NCI-H748 treated with DMSO at 0.1 percent for 48 hours (cell line): ENCODE measurements at places on chromosomes 12 and 14.

- DNase-seq = peak; percentile 18
These were observed 762 bp downstream of the PPP2R5E start for GRCh38 chr14:63542231-63542999.

GRCh38 chr14:95185033-95185766 lies 27.9 kb upstream of the DICER1 start:
- no peak for DNase-seq

- DNase-seq = no peak
These were observed 2.9 kb downstream of the POLR3B start for GRCh38 chr12:106360400-106360994.

- DNase-seq = no peak
These were observed 539 bp upstream of the HMGA2 start for GRCh38 chr12:65823513-65824375.

GRCh38 chr12:62301080-62301798 lies 41.0 kb downstream of the USP15 start:
- no peak for DNase-seq

- no peak for DNase-seq
These were observed 21.3 kb upstream of the SERPINA6 start for GRCh38 chr14:94344389-94344788.

DNA sequence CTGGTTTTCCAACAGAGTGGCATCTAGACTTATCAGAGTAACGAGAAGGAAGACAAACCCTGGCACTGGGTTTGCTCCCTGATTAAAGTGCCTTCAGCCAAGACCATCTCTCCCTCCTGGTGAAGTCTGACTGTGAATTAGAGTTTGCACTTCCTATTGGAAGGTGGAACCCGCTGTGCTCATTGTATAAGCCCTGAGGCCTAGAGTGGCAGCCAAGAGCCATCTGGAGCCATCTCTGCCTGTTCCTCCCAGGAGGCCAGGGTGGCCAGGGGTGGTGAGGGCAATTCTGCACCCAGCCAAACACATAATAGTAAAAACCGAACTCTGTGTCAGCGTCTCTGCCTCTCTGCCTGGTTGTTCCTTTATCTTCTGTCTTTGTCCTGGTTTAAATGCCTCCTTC lies 25.0 kb downstream of the MFAP5 start:
- DNase-seq = no peak

DNA sequence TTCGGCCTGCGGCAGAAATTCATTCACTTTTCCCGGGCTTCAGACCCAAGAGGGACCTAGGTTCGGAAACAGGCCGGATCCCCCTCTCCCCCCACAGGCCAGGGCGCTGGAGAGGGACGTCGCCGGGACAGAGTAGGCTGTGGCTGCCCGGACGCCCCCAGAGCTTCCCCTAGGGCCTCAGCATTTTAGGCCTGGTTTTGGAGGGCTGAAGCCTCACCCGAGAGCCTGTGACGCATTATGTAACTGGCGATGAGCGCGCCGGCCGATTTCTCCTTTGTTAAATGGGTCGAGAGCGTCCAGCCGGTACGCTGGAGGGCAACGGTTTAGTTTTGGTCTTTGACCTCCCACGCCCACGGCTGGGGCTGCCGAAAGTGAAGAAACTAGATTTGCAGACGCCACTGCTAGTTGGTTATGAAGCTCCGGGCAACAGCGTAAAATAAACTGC lies 657 bp downstream of the PEBP1 start:
- no peak for DNase-seq

DNA sequence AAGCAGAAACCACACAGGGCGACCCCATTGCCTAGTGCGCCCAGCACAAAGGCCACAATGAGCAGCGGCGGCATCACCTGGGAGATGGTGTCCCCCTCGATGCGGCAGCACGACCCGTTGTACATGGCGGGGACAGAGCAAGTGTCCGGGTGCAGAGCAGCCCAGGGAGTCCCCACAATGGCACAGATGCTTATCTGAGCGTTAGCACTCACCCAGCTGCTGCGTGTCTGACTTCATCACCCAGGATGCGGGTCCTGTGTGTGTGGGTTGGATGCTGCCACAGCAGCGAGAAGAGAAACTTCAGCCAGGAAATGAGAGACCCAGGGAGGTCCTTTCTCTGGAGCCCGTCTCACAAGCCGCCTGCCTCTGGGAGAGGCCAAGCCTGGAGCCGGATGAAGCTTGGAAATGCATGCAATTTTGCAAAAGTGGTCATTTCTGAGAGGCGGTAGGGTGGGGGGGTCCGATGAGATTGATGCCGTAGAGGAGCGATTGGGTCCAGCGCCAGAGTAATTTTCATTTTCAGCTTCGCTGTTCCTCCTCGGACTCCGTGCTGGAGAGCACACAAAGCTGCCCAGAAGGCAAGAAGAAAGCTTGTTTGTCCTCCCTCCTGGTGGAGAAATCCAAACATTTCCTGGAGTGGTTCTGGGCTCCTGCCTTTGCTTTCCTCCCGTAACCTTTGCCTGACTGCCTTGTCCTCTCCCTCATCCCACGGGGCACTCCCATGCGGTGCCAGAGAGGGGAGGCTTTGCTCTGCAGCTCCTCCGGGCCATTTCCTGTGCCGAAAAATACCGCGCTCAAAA lies at the start of gene HCAR1:
HCAR1 (minus strand) TSS at position 630 of the 800 bp plus-strand sequence; CDS start at position 125, 505 bp downstream.
- DNase-seq = peak; percentile 2

DNA sequence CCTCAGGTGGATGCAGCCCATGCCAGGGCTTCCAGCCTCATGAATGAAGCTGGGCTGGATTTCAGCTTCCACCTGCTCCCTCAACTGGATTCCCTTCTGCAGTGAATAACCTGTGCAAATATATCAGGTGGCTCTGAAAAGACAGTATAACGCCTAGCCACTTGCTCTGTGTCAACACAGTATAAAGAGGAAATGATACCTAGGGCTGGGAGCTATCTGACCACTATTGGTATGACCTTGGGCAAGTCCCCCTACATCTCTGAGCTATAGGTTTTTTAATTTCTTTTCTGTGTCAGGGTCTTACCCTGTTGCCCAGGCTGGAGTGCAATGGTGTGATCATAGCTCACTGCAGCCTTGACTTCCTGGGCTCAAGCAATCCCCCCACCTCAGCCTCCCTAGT lies 19.8 kb downstream of the ISM2 start:
- no peak for DNase-seq

GRCh38 chr14:42710071-42710470 lies 1103.4 kb downstream of the LRFN5 start:
- DNase-seq = no peak

DNA sequence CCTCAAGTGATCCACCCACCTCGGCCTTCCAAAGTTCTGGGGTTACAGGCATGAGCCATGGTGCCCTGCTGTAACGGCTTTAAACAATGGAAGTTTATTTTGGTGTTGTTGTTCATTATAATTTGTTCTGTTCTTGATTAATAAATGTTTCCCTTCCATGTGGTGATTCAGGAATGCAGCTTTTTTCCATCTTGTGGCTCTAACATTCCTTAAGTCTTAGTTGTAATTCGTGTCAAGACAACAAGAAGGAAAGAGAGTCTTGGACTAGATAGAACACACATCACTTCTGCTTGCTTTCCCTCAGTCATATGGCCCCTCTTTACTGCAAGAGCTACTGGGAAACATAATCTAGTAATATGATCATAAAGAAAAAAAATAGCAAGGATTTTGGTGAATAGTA lies 211.6 kb downstream of the SLC6A15 start:
- no peak for DNase-seq

GRCh38 chr12:65419284-65420072 lies 141.0 kb downstream of the MSRB3 start:
- DNase-seq = no peak

DNA sequence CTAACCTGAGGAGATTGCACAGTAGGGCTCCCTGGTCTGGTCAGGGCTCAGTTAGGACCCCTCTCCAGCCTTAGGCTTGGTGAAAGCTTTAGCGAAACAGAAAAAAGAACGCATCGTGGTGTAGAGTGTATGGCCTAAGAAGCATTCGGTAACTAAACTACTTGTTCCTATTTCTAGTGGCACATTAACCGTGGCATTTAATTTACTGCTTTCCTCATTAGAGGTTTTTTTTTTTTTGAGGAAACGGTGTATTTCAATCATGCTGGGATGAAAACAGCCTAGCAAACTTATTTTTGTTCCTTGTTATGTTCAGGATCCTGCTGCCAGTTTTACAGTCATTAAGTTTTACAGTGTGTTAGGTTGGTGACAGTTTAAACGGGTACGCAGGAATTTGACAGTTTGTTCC lies 518 bp upstream of the OSBPL8 start:
- no peak for DNase-seq

DNA sequence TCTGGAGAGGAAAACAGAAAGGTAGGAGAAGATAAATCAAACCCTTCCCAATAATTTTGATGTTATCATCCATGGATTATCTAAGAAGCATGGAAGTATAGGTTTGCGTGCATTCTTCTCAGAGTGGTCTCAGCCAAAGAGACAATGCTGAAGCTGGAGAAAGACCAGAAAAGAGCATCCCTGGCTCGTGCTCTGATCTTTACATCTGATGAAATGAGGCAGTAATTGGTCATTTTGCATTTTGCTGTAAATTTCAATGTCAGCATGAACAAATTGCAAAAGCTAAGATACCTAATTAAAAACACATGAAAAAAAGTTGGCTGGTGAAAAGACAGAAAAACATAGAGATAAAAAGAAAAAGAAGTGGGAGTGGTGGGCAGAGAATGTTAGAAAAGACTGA lies 252.4 kb downstream of the ITPR2 start:
- no peak for DNase-seq

DNA sequence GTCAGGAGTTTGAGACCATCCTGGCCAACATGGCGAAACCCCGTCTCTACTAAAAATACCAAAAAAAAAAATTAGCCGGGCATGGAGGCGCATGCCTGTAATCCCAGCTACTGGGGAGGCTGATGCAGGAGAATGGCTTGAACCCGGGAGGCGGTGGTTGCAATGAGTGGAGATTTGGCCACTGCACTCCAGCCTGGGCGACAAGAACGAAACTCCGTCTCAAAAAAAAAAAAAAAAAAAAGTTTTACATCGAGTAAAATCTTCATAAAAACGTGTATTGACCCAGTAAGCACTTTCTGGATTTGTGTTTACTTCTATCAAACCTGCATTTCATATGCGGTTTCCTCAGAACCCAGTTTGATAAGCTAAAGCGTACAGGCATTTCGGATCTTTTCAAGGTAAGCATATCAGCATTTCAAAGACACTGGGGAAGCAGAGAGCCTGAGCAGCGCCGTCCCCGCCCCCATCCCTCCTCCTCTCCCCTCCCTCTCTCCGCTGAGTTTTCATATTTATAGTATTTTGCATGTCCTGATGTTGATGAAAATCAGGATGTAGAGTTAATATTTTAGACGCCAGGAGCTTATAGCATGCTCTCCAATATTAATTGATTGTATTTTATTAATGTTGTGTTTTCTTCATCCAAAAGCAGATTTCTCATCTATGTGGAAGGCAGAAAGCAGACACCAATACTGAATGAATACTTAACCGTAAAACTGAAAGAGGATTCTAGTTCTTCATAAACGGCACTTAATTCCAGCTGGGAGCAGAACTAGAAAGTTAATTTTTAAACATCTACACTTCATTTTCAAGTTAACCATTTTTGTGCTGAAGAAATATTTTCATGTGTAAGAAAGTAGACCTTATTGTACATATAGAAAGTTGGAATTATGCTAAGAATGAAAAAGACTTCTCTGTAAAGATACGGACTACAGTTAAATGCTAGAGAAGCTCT lies 9.2 kb upstream of the HIP1R start:
- DNase-seq = peak; percentile 30

DNA sequence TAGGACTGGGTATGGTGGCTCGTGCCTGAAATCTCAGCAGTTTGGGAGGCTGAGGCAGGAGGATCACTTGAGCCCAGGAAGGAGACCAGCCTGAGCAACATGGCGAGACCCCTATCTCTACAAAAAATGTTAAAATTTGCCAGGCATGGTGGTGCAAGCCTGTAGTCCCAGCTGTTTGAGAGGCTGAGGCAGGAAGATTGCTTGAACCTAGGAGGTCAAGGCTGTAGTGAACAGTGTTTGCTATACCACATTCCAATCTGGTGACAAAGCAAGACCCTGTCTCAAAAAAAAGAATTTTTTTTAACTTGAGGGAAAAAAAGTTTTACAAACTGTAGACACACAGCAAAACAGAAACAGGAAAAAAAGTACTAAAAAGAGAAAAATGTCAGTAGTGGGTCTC lies 2.3 kb upstream of the MAP3K9 start:
- no peak for DNase-seq

- DNase-seq = no peak
These were observed 18.0 kb upstream of the TMEM260 start for GRCh38 chr14:56561606-56562005.

GRCh38 chr14:22721213-22721612 lies 45.3 kb upstream of the OXA1L start:
- no peak for DNase-seq

DNA sequence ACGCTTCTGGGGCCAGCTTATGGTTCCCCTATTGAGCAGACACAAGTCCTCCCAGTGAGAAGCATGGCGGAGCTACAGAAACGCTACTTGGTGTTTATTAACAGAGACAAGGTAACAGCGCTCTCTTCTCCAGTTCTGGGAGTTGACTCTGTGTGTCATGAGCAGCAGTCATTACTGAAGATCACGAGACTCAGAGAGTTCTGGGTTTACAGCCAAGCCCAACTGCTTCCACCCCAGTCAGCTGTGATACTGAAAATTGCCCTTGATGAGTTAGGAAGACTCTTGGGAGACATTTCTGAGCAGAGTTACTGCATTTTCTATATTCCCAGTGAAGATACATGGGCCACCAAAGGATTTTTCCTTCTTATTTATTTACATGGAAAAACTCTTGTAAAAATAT lies 48.6 kb downstream of the CFAP251 start:
- no peak for DNase-seq

GRCh38 chr14:66143387-66144112 lies 342.6 kb upstream of the CCDC196 start:
- no peak for DNase-seq

DNA sequence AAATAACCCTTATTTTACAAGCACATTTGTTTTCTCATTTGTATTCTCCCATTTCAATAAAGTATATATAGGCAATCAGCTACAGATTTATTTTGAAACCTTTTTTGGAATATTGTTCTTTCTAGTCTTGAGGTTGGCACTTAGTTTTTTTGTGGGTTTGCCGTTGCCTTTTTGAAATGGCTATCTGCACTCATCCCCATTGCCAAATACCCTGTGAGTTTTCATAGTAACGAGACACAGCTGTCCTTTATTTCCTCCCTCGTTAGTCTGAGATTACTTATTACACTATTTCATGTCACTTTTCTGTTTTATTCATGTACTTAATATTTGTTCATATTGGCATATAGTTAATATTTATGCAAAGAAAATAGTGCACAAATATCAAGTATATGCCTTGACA lies 1104.0 kb downstream of the SLC6A15 start:
- DNase-seq = no peak

DNA sequence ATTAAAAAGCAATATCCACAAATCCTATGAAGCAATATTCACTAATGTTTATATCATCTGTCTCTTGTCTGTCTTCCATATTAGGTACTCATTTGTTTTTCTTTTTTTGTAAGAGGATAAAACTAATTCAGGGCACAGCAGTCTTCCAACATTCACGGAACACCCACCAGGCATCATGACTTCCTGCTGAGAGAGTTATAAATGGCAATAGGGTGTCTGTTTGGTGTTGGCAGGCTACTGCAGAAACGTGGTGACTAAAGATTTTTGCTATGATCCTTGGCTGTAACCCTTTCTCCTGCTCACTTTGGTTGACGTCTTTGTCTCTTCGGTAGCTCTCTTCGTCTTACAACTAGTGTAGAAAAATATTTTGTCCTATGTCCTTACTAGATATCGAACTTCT lies 860.6 kb upstream of the MGAT4C start:
- no peak for DNase-seq
